OCI-LY7 (cell line): ENCODE measurements at places on chromosomes 6 and 20.

- no peak for DNase-seq
These were observed 192.7 kb downstream of the KHDC1L start for GRCh38 chr6:73032586-73032985.

DNA sequence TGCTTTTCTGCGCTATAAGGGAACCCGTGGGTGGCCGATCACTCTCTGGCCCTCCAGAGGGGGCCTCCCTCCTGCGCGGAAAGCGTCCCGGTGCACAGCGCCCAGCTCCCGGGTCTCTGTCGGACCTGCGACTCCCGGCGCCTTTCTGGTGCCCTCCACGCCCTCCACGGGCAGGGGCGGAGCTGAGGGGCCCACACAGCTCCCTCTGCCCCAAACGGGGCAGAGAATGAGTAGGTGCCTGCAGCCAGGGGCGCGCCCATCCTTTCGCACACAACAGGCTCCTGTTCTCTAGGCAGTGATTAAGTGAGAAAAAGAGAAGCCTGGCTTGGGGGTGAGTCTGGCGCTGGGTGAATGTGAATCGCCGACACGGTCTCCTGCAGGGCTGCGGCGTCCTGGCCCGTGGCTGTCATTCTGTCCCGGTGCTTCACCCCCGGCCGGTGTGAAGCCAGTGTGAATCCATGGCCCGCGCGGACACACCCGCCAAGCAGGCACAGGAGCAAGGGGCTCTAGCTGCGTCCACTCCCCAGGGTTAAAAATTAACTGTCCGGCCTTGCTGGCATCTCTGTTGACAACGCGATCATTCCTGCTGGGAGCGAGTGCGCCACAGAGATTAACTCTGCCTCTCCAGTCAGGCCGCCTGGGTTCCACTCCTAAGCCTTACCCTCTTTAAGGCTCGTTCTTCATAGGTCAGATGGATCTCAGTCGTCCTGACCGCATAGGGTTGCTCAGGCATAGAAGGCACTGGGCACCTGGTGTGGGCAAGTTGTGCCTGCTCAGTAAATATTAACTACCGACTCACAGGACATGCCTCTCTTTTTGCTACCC, 88.8 kb downstream of the PCSK2 start:
- DNase-seq = no peak

- no peak for DNase-seq
These were observed 105.0 kb upstream of the EDN1 start for GRCh38 chr6:12185081-12185673.

DNA sequence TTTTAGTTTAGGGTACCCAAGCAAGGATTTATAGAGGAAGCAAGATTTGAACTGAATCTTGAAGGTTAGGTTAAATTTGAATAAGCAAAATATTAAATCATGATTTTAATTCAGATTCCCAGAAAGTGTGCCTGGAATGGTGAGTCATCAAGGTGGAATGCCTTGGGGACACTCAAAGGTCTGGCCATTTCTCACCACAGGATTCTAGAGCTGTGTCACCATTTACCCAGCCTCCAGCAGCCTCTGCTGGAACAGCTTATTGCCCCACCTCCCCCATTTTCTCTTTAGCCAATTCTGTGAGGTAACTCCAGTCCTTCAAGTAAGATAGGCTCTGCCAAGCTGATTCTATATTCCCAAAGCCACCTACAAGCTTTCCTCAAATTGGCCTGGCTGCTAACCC, 181.4 kb downstream of the SIM1 start:
- no peak for DNase-seq

DNA sequence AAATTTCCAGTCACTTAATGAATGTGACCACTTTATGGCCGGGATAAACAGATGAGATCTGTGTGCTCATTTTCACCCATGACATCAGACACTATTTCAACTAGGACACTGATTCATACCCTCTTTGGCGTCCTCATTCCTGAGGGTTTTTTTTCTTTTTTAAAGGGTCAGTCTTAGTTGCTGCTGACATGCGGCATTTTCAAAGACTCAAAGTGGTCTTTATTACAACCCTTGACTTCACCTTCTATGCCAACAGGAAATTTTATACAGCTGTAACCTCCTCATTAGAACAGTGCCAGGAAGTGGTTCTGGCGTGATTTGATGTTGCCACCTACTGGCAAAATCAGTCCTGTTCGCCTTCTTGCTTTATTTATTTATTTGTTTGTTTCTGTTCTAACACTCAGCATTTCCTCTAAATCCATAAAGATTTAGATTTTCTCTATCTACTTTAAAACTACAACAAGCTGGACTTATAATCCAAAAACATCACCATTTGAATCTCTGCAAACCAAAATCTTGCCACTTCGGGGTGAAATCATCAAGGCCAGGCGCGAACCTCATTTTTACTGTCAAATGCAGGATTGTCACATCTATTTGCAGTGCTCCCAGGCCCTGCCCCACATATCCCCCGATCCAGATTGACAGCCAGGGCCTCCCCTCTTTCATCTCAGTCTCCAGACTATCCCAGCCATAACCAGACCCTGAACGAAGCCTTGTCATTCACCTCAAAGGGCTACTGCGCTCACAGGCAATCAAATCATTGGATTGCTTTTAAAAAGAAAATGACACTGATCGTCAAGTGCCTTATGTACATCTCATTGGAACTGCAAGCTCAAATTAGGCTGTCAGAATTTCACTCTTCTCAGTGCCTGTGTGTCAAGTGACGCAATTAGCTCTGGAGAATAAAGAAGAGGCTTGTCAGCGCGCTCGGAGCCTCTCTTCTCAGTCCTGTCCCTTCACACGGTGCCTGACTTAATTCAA, 77.5 kb downstream of the C6orf118 start:
- peak; percentile 3 for DNase-seq

DNA sequence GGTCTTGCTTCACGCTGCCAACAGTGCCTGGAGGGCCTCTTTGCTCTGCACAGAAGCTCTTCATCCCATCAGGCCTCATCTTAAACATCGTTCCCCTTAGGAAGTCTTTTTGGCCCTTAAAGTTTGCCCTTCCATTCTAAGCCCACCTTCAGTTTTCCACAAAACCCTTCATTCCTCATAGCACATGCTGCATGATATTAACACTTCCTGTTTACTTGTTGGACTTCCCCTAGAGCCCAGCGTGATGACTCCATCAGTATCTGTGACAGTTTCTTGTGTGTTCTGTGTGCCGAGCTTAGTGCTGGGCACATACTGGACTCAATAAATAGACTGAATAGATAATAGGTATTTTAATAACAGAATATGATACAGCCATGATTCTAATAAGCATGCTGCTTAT, 2.2 kb downstream of the NT5DC1 start:
- peak; percentile 27 for DNase-seq

- no peak for DNase-seq
These were observed 12.3 kb upstream of the HMGN4 start for GRCh38 chr6:26525838-26526237.

GRCh38 chr6:99334526-99335127, 14.8 kb downstream of the FAXC start:
- DNase-seq = peak; percentile 33

DNA sequence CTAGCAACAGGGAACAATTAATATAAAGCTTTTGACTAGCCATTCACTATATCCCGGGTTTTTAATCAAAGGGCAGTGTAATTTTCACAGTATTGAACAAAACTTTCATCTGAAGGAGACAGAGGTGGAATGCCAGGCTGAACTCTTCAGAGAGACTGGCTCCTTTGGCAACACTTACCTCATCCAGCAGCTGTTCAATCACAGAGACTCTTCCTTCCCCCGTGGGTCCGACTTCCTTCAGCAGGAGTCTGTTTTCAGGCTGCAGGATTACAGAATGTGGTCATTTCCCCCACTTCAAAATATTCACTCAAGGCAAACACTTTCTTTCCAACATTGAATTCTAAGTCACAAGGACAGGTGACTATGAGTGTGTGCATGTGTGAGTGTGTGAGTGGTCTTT, 76.6 kb downstream of the DZANK1 start:
- DNase-seq = no peak

GRCh38 chr20:37348792-37349516, 3.0 kb downstream of the SRC start:
- no peak for DNase-seq

- no peak for DNase-seq
These were observed 1.9 kb upstream of the CST8 start for GRCh38 chr20:23488996-23489395.

DNA sequence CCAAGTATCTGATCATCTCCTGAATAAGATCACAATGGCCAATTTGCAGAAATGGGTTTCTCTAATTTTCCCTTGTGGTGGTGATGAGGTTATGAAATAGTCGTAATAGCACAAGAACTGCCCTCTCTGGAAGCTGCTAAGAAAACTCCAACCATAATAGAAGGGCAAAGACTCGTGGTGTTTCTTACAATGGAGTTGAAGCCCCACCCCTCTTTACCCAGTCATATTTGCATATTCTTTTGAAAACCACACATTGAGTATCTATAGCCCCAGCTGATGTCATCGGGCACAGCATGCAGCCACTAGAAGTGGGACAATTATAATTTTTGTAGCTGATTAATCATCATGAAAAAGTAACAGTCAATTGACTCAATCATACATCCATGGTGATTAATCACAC, 452.1 kb upstream of the POU3F2 start:
- no peak for DNase-seq

DNA sequence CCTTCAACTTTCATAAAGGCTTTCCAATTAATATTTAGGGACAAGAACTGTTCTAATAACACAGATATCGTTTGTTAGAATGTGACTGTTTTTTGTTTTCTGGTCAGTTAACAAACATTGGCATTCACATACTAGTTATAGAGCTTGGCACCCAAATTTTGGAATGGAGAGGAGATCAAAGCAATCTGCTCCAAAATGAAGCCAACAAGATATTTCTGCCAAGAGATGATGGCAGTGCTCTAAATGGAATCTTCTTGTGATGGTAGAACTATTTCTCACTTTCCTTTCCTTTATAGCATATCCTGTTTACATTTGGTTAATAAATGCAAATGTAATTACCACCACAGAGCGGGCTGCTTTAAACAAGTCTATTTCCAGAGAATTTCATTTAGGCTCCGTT, 208.3 kb upstream of the RIMS1 start:
- DNase-seq = no peak

DNA sequence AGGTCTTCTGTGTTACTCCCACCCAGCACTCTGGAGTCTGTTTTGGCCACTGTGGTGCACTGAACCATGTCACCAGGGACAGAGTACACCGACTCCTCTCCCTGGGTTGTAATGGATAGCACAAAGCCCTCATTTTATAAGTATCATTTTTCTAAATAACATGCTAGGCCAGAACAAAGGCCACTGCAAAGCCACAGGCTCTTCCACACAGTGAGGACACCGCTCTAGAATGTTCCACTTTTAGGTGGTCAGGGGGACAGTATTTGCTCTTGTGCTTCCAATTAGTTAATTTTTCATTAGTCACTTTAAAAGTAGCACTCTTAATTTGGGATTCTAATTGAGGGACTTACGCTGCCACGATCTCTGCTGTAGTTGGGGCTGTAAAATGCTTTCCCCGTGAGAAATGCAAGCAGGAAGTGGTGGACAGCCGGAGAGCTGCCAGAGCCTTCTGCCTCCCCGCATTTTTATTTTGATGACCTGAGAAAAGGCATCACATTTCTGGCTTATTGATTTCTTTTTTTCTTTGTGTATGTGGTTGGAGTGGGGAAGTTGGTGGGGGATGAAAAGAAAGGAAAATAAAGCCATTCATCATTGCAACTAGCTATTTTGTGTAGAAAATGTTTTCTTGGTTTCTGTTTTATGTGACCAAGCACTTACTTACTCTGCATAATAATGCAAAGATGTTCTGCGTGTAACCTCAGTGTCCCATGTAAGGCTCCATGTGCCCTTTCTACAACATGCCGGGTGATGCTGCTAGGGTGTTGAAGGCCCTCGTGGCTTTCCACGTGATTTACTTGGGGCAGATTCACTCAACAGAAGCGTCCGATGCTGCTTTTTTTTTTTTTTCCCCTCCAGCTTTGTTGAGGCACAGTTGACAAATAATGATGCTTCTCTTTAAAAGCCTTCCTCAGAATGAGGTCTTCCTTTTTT, 195.9 kb downstream of the SASH1 start:
- no peak for DNase-seq

- no peak for DNase-seq
These were observed 128.3 kb downstream of the TAF4 start for GRCh38 chr20:61937146-61937962.

GRCh38 chr6:56914798-56915658, 39.9 kb upstream of the BEND6 start:
- no peak for DNase-seq

DNA sequence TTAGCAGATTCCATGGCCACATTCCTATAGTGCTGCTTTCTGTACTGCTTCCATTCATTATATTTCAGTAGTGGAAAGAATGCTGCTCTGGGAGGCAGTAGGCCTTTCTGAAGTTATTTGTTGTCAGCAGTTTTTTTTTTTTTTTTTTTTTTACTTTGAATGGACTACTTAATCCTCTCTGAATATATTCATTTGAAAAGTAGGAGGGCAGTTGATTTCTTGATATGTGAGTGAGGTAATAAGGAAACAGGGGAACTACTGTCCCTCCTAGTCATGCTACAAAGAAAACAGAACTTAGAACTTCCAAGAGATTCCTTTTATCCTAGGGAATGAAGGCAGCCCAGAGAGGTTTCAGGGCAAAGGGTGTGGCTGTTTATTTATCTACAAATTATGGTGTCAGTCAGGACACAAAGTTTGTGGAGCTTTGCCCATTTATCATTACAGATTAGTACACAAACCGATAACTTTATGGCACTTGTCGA, 155.9 kb downstream of the JARID2 start:
- DNase-seq = no peak

GRCh38 chr6:6407071-6407741, 86.7 kb upstream of the F13A1 start:
- DNase-seq = peak; percentile 92

GRCh38 chr6:139834232-139834631, 459.8 kb upstream of the CITED2 start:
- no peak for DNase-seq

DNA sequence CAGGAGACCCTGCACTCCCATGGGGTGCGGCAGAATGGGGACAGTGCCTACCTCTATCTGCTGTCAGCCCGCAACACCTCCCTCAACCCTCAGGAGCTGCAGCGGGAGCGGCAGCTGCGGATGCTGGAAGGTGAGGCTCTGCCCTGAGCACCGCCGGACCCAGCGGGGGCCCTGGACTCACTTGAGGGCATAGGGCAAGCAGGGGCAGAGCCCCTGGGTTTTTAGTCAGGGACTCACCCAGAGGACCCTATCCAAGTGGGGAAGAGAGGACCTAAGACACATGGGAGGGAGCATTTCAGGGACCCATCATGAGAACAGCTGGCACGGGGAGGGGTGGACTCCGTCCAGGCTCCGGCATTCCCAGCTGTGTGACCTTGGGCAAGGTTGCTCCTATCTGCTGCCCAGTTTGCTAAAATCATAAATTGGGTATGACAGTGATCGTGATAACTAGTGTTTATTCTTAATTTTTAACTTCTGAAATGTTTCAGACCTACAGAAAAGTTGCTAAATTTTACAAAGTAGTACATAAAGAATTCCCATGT, 9.8 kb downstream of the RBCK1 start:
- no peak for DNase-seq

DNA sequence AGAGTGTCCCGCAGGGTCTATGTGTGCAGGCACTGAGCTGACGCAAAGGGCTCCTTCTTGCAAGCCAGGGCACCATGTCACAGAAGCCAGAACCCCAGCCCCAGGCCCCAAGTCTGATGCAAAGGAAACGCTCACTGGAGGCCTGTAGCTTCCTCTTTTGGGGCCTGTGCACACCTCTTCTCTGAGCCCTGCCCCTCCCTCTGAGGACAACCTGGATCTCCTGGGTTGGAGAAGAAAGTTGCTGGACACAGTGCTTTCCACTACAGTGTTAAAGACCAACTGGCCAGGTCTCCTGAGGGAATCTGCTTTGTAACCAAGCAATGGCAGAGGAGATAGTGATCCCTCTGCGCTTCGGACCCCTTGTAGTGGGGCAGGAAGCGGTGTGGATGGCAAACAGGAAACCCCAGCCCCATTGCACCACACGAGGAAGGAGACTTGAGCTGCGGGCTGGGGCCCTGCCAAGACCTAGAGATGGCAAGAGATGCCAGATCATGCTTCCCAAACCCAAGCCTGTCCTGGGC, 90.0 kb downstream of the PRND start:
- DNase-seq = peak; percentile 82
